ENCODE measurements at places on chromosomes 4 and X. TPM values are rescaled to one million over a fixed set of nuclear protein-coding genes. Genes with fewer than 3 reads are reported as not detected.

TADA2B gene
- total RNA-seq, result 26.6 TPM

CCDC149 gene
- not detected for total RNA-seq

MAP7D3 gene
- 14.8 TPM for total RNA-seq

- H3K27me3 ChIP-seq, result no peaks in the 10 kb centered on the region
- DNase-seq, result no peak
- H3K27ac ChIP-seq, result no peak overlapping the region
- peaks cover 69% of the 10 kb centered on the region for H3K36me3 ChIP-seq
- no peak overlapping the region for H3K4me3 ChIP-seq
- peaks cover 7% of the 10 kb centered on the region for H3K4me1 ChIP-seq
Observed at GRCh38 chr4:25834411-25835107, 28.2 kb downstream of the SEL1L3 start.

- H3K4me1 ChIP-seq, result peaks cover 4% of the 10 kb centered on the region
- H3K27ac ChIP-seq, result no peak overlapping the region
- H3K36me3 ChIP-seq, result peaks cover 6% of the 10 kb centered on the region
- H3K4me3 ChIP-seq, result no peak overlapping the region
- no peak for DNase-seq
Observed at GRCh38 chr4:56619160-56619559, 61.9 kb downstream of the HOPX start.

- H3K27ac ChIP-seq, result no peak overlapping the region
- no peak for DNase-seq
- H3K27me3 ChIP-seq, result no peaks in the 10 kb centered on the region
- no peak overlapping the region for H3K4me3 ChIP-seq
Observed at GRCh38 chrX:133670383-133670782, 255.1 kb upstream of the GPC4 start.
